ENCODE measurements at places on chromosomes 3 and 15.
A peak's percentile ranks its signal among the peaks of the same experiment; 100 is the strongest.

GRCh38 chr3:117045143-117045542, 335.6 kb downstream of the TUSC7 start:
- DNase-seq, result no peak

- DNase-seq, result no peak
These were observed 269.5 kb downstream of the ZBTB20 start for GRCh38 chr3:114877378-114878113.

DNA sequence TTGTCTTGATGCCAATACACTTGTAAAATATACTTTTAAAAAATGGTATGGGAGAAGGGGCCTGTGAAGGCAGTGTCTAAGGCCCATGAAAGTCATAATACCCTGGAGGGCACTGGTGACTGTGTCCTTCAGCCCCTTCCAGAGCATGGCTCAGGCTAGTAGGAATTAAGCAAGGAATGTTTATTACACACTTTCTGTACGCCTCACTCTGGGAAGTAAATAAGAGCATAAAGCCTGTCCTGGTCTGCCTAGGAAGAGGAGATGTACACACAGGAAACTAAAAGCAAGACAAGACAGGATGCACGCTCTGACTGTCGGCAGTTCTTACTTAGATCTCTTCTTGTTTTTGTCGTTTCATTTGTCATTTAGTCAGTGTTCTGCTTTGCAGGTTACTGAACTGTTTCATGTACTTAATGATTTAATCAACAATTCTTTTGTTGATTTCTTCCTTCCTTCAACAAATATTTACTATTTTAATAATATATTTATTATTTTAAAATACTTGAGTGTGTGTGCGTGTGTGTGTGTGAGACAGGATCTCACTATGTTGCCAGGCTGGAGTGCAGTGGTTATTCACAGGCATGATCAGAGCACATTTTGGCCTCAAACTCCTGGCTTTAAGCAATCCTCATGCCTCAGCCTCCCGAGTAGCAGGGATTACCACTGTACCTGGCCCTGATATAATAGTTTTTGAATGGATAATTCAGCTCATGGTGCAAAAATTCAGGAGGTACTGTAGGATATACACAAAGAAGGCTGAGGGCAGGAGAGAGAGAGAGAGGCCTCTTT, 9.0 kb upstream of the SMAD6 start:
- DNase-seq, result no peak

DNA sequence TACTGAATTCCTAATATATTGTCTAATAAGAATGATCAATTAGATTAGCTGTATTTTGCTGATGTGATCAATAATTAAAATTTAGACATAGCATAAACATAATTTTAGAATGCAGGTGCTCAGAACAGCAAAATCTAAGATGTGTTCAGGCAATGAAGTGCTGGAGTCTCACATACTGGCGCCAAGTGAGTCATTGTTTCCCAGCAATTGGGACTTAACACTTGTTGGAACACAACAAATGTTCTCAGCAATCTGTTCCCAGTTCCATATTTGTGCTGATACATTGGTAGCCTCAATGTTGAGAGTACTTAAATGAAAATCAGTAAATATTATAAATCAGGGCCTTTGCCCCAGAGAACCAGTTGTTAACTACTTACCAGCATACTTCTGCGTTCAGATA, 619.0 kb downstream of the ROBO1 start:
- DNase-seq, result peak; percentile 3

GRCh38 chr3:133935843-133936769, 40.4 kb upstream of the RAB6B start:
- no peak for DNase-seq

GRCh38 chr15:96112018-96112417, 218.5 kb upstream of the NR2F2 start:
- no peak for DNase-seq

GRCh38 chr3:184320104-184320445, 5.7 kb downstream of the EIF4G1 start:
- DNase-seq, result peak; percentile 98
